ENCODE measurements at places on chromosomes 11 and 22. TPM values are rescaled to one million over a fixed set of nuclear protein-coding genes. Genes with fewer than 3 reads are reported as not detected.

MS4A15 gene
- total RNA-seq = not detected

RIMBP3B gene
- 0.30 TPM for total RNA-seq

FGF3 gene
- total RNA-seq = not detected

IL17REL gene
- not detected for total RNA-seq

CATSPER1 gene
- not detected for total RNA-seq

CSF2RB gene
- not detected for total RNA-seq

RPS19BP1 gene
- 94.1 TPM for total RNA-seq

MCAM gene
- 195 TPM for total RNA-seq

GGTLC2 gene
- total RNA-seq = not detected

PIH1D2 gene
- 1.8 TPM for total RNA-seq

MMP1 gene
- 14.6 TPM for total RNA-seq

KRTAP5-10 gene
- not detected for total RNA-seq

CDC42BPG gene
- 0.15 TPM for total RNA-seq

LAMTOR1 gene
- 149 TPM for total RNA-seq

SMTNL1 gene
- not detected for total RNA-seq

RSF1 gene
- 13.5 TPM for total RNA-seq

TTC36 gene
- not detected for total RNA-seq

Measured in bronchus fibroblast of lung (primary cell).